ENCODE measurements at places on chromosomes 3 and 15. TPM values are rescaled to one million over a fixed set of nuclear protein-coding genes. Genes with fewer than 3 reads are reported as not detected.

The CORO2B gene
- total RNA-seq = 23.1 TPM

The EPHB1 gene
- total RNA-seq = 12.5 TPM

The BUB1B gene
- 96.6 TPM for total RNA-seq

The FAM174B gene
- total RNA-seq = 10.6 TPM

The UBAP1L gene
- 4.5 TPM for total RNA-seq

The TTLL13 gene
- 0.19 TPM for total RNA-seq

The POMGNT2 gene
- total RNA-seq = 19.8 TPM

The SPATA12 gene
- total RNA-seq = not detected

The IL16 gene
- total RNA-seq = 0.05 TPM

The GOLGA6B gene
- not detected for total RNA-seq

GRCh38 chr3:12073106-12073505 is 68.9 kb downstream of the SYN2 start:
- peaks cover 3% of the 10 kb centered on the region for H3K27me3 ChIP-seq
- H3K4me1 ChIP-seq = no peaks in the 10 kb centered on the region
- no peak overlapping the region for H3K4me3 ChIP-seq
- no peak overlapping the region for H3K27ac ChIP-seq

DNA sequence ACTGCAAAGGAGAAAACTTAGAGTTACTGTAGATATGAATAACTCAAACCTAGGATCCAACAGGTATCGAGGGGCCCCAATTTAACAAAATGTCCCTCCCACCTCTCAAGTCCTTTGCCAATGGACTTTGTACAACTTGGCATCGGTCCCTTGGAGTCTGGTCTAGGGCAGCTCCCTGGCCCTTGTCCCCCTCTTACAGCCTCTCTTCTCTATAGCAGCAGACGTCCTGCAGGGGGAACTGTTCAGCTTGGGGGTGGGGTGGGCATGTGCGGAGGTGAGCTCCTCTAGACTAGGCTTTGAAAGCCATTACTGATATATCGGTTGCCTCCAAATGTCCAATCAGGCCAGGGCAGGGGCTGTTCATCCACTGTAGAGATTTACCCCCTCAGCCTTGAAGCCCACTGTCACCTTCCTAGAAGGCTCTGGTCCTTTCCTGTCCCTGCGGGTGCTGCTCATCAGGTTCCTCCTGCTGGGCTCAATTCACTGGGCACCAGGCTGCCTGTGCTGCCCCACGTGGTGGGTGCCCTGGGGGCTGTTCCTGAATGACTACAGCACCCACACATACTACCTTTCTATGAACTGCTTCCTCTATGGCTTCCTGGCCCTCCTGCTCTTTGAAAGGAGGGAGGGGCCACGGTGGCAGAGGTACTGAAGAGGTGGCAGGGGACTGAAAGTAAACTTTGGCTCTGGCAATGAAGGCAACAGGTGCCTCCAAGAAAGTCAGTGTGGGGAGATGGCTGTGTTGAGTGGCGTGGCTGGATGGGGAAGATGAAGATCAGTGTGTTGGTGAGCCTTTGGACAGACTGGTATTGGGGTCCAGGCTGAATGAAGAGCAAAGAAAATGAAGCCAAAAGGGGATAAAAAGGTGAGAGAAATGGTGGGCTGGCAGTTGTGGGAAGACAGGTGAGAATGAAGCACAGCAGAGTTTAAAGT is 78.8 kb upstream of the MEX3B start:
- H3K4me1 ChIP-seq = no peaks in the 10 kb centered on the region
- peaks cover 7% of the 10 kb centered on the region for H3K36me3 ChIP-seq
- no peak for DNase-seq
- no peak overlapping the region for H3K4me3 ChIP-seq
- no peak overlapping the region for H3K27ac ChIP-seq

- DNase-seq = peak; percentile 49
- H3K4me1 ChIP-seq = peaks cover 48% of the 10 kb centered on the region
- no peaks in the 10 kb centered on the region for H3K27me3 ChIP-seq
- H3K36me3 ChIP-seq = no peaks in the 10 kb centered on the region
- peak overlapping the region; percentile 88 for H3K4me3 ChIP-seq
Observed at GRCh38 chr15:89999676-90000185, 1.4 kb upstream of the ZNF710 start.

- no peak overlapping the region for H3K27ac ChIP-seq
- no peaks in the 10 kb centered on the region for H3K4me1 ChIP-seq
- no peak overlapping the region for H3K4me3 ChIP-seq
- peaks cover 5% of the 10 kb centered on the region for H3K27me3 ChIP-seq
Observed at GRCh38 chr15:66866656-66867055, 164.6 kb downstream of the SMAD6 start.

DNA sequence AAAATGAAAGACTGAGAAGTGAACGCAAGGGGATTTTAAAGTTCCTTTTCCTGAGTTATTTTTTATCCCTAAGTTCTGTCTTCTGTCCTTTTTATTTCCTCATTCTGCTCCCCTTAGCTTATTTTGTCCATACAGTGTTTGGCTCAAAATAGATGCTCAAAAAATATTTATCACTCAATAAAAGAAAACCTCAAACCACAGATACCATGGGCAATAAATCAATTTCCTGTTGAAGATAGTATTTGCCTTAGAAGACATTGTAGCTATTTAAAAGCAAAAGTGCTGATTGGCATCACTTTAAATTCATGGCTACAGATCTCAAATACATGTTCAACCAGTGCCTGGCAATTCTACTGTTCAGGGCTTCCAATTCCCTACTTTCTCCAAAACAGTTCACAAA is 316.5 kb upstream of the ADAMTS9 start:
- no peaks in the 10 kb centered on the region for H3K36me3 ChIP-seq
- DNase-seq = no peak
- no peak overlapping the region for H3K27ac ChIP-seq

- DNase-seq = no peak
- peaks cover 3% of the 10 kb centered on the region for H3K36me3 ChIP-seq
- peaks cover 51% of the 10 kb centered on the region for H3K4me1 ChIP-seq
- H3K4me3 ChIP-seq = peak overlapping the region; percentile 25
Observed at GRCh38 chr15:66401130-66402021, 14.7 kb downstream of the MAP2K1 start.

DNA sequence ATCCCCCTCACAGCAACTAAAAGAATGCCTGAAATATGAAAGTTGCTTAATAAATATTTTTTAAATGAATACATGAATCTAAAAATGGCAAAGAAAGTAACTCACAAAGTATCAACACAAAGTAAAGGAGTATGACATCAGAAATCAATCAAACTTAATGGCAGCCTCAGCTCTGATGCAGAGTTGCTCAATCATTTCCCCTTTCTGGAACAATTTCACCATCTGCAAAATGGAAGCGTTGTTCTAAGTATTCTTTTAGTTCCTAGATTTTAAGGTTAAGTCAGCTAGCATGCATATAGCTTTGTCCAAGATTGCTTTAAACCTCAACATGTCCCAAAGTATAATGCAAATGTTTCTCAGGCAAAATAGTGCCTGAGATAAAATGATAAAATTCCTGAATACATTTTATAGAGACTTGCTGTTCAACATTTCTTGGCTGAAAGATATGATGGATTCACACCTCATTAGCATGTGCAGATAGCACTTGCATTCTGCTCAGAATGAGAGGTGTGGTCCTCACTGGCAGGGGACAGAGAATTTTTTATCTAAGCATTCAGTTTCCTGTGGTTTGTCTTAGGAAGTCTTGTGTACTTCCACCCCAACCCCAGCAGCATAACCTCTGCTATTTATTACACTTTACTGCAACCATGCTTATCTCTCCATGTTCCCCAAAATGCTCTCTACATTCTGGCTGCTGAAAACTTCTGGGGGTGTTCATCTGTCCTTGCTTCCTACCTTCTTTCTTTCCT is 429.3 kb downstream of the GRM7 start:
- no peak overlapping the region for H3K27ac ChIP-seq
- H3K36me3 ChIP-seq = no peaks in the 10 kb centered on the region
- H3K27me3 ChIP-seq = no peaks in the 10 kb centered on the region
- no peaks in the 10 kb centered on the region for H3K4me1 ChIP-seq

- no peak for DNase-seq
- no peak overlapping the region for H3K27ac ChIP-seq
- H3K4me3 ChIP-seq = no peak overlapping the region
- H3K27me3 ChIP-seq = no peaks in the 10 kb centered on the region
Observed at GRCh38 chr15:25736461-25736860, 126.7 kb downstream of the ATP10A start.

DNA sequence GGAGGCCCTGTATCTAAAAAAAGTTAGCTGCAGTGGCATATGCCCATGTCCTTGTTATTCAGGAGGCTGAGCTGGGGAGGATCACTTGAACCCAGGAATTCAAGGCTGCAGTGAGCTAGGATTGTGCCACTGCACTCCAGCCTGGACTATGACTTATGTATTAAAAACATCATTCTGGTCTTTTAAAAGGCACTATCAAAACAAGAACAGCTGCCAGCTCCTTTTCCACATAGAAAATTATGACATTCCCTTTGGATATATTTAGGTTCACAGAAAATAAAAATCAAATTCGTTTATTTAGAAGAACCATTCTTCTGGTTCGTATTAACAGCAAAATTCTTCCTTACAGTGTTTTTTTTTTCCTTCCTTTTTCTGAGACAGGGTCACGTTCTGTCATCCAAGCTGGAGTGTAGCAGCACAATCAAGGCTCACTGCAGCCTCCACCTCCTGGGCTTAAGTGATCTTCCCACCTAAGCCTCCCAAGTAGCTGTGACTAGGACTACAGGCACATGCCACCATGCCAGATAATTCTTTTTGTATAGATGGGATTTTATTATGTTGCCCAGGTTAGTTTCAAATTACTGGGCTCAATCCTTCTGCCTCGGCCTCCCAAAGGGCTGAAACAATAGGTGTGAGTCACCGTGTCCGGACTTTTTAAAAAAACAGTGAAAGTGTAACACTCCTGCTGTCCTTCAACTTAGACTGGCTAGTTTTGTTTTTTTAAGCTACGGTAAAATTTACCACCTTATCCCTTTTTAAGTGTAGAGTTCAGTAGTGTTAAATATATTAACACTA is 13.9 kb downstream of the ICE2 start:
- no peaks in the 10 kb centered on the region for H3K27me3 ChIP-seq
- no peaks in the 10 kb centered on the region for H3K4me1 ChIP-seq
- no peak overlapping the region for H3K4me3 ChIP-seq
- no peak for DNase-seq
- H3K36me3 ChIP-seq = peaks cover 25% of the 10 kb centered on the region

DNA sequence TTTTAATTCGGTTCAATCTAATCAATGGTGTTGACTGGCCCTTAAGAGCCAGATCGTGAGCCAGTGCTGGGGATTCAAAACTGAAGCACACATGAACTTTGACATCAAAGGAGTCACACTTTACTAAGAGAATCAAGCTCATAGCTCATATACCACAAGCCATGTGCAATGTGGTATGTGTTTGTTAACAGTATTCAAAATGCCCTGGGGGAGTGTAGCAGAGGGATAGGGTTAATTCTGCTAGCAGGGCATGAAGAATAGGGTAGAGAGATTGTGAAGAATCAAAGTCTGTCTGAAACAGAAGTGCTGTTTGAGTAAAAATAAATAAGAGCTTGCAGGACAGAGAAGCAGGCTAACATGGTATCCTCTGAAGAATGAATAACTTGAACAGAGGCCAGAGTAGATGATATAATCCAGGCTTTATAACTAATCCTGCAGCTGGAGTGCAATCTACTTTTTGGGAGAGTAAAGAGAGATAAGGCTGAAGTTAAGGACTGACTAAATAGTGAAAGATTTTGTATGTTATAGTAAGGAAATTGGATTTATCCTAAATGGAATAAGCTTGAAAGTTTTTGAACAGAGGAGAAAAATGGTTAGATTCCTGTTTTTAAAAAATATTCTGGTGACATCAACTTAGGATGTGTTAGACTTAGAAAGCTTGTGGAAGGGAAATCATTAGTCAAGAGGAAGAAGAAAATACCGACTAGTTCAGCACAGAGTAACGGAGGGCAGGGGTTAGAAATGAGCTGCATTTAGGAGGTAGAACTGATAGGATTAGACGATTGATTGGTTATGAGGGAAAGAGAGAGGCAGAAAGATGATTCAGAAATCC is 292.0 kb downstream of the NFKBIZ start:
- DNase-seq = no peak
- H3K4me3 ChIP-seq = no peak overlapping the region
- H3K27ac ChIP-seq = peak overlapping the region; percentile 65
- peaks cover 23% of the 10 kb centered on the region for H3K4me1 ChIP-seq
- H3K36me3 ChIP-seq = no peaks in the 10 kb centered on the region

DNA sequence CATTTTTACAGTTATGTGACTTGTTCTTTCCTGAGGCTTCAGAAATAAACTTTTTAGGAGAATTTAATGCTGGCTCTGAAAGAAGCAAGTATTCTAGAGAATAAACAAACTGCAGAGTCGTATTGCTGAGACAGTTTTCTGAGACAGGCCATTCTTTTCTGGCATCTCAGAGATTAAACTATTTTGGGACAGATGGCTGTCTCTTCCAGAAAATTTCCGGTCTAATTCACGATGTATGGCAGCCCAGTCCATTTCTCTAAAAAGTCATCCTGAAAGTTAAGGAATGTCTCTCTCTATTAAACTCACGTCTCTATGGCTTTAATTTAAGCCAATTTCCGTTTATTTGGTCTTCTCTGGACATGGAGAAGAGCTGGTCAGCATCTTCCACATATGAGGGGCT is 208.6 kb downstream of the FEZF2 start:
- DNase-seq = no peak
- H3K4me3 ChIP-seq = no peak overlapping the region
- peaks cover 16% of the 10 kb centered on the region for H3K4me1 ChIP-seq
- no peaks in the 10 kb centered on the region for H3K36me3 ChIP-seq
- no peak overlapping the region for H3K27ac ChIP-seq

GRCh38 chr15:101765772-101766456 is 37.4 kb upstream of the OR4F6 start:
- H3K36me3 ChIP-seq = no peaks in the 10 kb centered on the region
- DNase-seq = no peak
- peak overlapping the region; percentile 59 for H3K4me3 ChIP-seq
- H3K4me1 ChIP-seq = no peaks in the 10 kb centered on the region
- H3K27ac ChIP-seq = peak overlapping the region; percentile 45

DNA sequence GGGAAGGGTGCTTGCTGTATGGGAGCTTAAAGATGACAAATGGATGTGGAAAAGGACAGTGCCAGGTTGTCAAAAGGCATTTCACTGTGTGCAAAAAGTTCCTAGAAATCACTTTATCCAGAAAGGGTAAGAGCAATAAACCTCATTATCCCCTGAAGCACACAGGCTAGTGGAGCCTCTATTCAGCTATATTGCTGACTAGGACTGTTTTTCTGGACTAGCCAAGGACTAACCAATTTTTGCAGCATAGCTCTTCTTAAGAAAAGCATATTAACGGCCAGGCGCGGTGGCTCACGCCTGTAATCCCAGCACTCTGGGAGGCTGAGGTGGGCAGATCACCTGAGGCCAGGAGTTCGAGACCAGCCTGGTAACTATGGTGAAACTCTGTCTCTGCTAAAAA is 64.8 kb downstream of the MLH1 start:
- peaks cover 5% of the 10 kb centered on the region for H3K4me1 ChIP-seq
- H3K4me3 ChIP-seq = no peak overlapping the region
- H3K27me3 ChIP-seq = no peaks in the 10 kb centered on the region
- no peak for DNase-seq
- H3K36me3 ChIP-seq = peaks cover 23% of the 10 kb centered on the region

GRCh38 chr3:17515445-17516234 is 226.8 kb downstream of the TBC1D5 start:
- no peak overlapping the region for H3K27ac ChIP-seq
- H3K27me3 ChIP-seq = no peaks in the 10 kb centered on the region
- no peak for DNase-seq

- no peak for DNase-seq
- H3K27ac ChIP-seq = no peak overlapping the region
- H3K4me3 ChIP-seq = no peak overlapping the region
- H3K36me3 ChIP-seq = no peaks in the 10 kb centered on the region
- peaks cover 18% of the 10 kb centered on the region for H3K27me3 ChIP-seq
Observed at GRCh38 chr3:16103472-16103871, 71.0 kb upstream of the GALNT15 start.

- H3K27ac ChIP-seq = no peak overlapping the region
- peaks cover 9% of the 10 kb centered on the region for H3K36me3 ChIP-seq
- no peaks in the 10 kb centered on the region for H3K4me1 ChIP-seq
- H3K4me3 ChIP-seq = no peak overlapping the region
Observed at GRCh38 chr3:150458001-150458400, 49.9 kb downstream of the TSC22D2 start.
